ENCODE measurements at places on chromosomes 5 and 9.

DNA sequence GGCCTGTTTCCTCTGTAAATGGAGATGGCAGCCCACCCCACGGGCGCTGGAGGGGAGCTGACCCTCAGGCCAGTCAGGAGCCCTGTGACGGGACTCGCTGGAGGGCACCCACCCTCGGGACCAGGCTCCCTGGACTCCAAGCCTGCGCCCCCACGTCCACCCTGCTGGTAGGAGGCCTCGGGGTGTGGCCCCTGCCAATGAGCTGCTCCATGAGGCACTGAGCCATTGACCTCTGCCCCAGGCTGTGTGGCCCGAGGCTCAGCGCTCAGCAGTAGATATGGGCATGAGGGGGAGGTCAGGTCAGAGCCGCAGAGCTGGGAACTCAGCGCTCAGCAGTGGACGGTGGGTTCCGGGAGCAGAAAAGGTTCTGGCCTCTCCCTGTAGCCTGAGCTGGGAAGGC, 52.3 kb upstream of the EGFL7 start:
- DNase-seq = no peak

DNA sequence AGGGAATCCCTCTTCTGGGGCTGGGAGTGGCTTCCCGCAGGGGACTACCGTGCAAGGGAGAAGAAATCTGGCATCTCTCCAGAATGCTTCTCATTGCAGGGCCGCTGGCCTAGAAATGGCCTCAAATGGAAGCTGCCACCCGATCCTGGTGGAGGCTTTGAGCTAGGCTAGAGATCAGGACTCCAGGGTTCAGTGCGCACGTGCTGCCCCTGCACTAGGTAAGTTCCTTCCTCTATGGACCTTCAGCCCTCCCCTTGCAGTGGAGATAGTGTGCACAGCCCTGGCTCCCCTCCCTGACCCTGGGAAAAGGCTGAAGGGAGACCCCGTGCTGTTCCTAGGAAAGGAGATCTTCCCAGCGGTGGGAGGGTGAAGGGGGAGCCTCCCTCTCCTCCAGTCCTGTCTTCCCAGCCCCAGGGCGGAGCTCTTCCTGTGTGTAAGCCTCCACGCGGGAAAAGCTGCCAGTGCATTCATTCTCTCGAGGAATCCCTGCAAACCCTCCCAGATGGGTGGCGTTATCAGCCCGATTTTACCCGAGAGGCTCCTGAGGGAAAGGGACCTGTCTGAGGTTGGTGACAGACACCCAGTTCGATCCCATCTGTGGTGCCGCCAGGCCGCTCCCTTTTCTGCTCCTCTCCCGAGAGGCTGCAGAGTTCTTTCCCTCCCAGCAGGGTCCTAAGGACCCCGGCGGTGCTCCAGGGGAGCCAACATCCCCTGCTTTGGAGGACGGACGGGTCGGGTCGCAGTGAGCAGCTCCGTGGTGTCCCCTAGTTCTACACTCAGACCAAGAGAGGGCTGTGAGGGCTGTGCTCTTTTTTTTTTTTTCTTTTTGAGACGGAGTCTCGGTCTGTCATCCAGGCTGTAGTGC, 1.4 kb upstream of the CERCAM start:
- DNase-seq = no peak

DNA sequence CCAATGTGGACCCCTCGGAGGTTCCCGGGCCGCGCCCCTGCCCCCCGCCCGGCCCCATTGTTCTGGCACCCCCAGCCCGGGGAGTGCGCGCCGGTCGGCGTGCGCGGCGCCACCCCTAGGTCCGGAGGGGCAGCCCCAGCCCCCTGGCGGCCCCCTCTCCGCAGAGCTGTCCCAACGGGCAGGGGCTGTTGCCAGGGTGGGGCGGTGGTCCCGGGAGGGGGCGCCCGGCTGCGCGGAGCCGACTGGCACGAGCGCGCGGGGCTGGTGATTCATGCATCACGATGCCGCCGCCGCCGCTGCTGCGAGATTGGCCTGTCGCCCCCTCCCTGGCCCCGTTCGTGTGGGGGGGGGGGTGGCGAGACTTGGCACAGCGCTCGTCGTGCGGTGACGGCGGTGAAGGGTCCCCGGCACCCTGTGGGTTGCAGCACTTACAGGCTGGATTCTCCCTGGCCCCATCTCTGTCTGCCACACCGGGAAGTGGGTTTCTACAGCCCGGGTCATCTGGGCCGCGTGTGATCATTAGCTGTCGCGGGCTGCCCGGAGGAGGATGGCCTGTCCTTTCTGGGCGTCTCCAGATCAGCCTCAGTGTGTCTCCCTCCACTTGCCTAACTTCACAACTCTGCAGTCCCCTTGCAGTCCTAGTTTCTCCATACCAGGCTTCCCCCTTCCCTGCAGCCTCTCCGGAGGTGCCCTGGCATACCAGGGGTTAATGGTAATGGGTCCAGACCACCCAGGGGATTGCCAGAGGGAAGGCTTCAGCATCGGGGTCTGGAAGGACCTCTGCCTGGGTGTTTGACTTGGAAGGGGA, 858 bp downstream of the NCS1 start:
- no peak for DNase-seq

DNA sequence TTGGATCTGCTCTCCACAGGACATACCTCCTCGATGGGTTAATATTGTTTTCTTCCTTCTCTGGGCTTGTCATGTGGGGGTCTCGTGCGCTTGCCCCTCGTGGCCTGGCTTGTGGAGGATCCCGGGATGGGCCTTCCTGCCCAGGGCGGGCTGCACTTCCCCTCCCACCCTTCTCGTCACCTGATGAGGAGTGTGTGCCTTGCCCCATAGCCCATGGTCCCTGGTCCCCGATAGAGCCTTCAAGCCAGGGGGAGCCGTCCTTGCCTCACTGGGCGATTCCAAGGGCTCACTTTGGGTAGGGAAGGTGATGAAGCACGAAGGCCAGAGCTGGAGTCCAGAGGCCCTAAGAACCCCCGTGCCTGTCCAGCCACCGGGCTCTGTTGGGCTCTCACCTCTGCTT, 28.7 kb downstream of the DYNC2I2 start:
- no peak for DNase-seq

DNA sequence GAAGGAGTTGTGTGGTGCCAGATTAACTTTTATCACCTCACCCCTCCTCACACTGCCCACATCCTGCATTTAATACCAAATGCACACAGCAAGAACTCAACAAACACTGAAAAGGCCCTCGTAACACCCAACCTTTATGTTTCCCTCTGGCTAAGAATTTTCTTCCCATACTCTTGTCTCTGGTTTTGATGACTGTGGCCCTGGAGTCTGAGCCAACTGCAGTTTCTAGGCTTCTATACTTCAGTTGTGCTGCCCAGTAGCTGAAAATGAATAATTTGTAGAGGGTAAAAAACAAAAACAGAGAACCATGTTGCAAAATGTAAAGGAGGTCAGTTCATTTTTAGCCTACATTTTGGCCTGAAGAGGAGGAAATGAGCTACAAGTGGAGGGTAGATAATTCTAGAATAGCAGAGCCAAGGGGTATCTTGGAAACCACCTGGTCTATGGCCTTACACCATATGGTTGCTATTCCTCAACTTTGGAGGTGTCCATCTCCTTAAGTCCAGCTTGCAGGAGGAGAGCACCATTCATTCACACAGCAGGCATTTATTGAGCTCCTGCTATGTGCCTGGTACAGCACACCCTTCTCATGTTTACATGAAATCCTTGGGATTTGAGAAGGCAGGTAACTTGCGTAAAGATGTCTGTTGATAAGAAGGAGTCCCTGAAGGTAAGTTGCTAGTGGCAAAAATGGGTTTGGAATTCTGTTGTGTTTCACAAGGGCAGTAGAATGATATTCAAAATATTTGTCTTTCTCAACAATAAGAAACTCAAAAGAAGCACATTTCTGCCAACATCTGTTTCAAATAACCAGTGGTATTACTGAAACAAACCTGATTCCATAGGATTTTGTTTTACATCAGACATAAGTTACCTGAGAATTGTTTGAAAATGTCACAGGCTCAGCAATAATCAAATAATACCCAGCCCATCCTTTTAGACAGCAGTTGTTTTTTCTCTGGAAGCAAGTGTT, 83.8 kb upstream of the TNFAIP8 start:
- DNase-seq = no peak

Measured in D721Med (cell line).